ENCODE measurements at places on chromosomes 5 and 9.
A peak's percentile ranks its signal among the peaks of the same experiment; 100 is the strongest.

- no peak for DNase-seq
Measured at GRCh38 chr5:37495668-37496347, 116.7 kb downstream of the WDR70 start.

- DNase-seq: no peak
Measured at GRCh38 chr9:72462340-72462739, 59.1 kb upstream of the TMC1 start.

- no peak for DNase-seq
Measured at GRCh38 chr9:125983681-125984080, 236.5 kb downstream of the PBX3 start.

DNA sequence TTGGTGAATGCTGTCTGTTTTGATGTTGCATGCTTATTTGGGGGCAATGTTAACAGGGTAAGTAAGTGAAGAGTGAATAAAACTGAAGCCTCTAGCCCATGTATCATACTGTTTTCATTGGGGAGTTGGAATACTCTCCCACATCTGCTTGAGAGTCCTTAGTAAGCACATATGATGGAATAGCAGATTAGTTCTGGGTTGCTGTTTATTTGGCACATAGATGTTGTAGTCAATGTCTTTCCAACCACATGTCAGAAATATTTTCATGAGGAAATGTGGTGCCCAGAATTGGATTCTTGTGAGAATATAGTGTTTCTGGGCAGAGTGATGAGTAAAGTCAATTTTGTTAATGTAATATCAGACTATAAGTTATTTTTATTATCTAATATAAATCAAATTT is 611.7 kb upstream of the FTMT start:
- no peak for DNase-seq

DNA sequence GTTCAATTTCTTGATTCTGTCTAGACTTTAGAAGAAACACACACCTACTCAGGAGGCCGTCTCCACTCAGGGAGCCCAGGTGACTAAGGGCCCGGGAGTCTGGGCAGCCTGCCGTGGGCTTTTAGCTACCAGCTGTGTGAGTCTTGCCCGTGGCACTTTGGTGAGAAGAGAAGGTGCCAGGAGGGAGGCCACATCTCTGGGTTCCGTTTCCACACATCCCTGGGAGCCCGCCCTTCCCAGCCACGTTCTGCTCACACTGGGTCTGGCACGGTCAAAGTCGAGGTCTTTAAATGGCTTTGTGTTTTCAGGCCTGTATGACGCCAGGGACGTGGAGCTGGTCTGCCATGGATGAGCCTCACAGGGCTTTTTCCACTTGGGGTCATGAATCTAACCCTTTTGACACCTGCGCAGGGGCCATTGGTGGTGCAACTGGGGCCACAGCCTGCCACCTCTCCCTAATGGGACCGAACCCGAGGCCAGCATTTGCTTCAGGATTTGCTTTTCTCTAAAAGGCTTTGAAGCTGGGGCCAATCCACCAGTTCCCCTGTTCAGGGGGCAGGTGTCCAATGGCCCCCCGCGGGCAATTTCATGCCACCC is 17.2 kb upstream of the FCN2 start:
- DNase-seq: no peak

GRCh38 chr9:112194969-112195431 is 19.9 kb upstream of the SUSD1 start:
- DNase-seq: no peak

GRCh38 chr9:126564716-126565115 is 49.0 kb upstream of the LMX1B start:
- peak; percentile 21 for DNase-seq

GRCh38 chr5:180373454-180373853 is 20.3 kb upstream of the GFPT2 start:
- no peak for DNase-seq

DNA sequence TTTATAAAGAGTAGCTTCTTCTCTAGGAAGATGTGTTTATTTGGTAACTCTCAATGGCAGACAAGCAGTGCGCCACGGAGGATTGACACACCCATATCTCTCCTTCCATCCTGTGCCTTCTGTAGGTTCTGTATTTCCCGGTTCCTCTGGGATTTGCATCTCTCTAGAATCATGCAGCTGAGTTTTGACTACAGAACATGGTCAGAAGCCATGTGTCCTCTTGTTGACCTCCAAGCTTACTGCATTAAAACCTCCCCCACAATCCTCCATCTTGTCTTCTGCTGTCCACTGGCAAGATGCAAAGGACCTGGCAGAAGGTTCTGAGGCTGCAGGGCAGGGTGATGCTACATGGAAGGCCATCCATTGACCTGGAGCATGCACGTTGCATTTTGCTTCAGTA is 482.0 kb downstream of the DMRT2 start:
- DNase-seq: no peak
